ENCODE measurements at places on chromosomes 1 and 21.

DNA sequence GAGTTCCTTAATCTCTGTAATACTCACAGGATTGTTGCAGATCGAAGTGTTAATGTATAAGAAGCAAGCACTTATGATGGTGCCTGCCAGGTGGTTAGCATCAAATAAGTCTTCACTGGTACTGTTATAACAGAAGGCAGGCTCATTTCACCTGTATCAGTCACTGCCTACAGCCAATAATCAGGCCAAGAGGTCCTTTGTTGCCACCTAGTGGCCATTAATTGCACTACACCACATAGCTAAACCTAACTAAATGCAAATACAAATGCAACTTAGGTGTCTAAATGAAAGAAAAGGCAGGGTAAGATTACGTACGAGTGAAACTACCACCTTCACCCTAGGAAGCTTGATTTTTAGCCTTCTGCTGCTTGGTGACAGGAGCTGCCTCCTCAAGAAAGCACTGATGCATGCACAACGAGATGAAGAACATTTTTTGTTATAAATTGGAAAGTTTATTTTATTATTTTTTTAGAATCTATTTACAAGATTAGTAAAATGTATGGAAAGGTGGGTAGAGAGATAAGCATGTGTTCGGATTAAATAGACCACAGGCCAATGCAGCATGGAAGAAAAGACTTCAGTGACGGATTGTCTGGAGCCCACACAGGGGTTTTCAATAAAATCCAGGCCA lies 334.8 kb upstream of the CAMK1G start:
- no peak for DNase-seq

GRCh38 chr1:119133987-119134386 lies 6.5 kb downstream of the WARS2 start:
- no peak for DNase-seq

GRCh38 chr21:34858559-34858958 lies 189.8 kb downstream of the CLIC6 start:
- DNase-seq: no peak

DNA sequence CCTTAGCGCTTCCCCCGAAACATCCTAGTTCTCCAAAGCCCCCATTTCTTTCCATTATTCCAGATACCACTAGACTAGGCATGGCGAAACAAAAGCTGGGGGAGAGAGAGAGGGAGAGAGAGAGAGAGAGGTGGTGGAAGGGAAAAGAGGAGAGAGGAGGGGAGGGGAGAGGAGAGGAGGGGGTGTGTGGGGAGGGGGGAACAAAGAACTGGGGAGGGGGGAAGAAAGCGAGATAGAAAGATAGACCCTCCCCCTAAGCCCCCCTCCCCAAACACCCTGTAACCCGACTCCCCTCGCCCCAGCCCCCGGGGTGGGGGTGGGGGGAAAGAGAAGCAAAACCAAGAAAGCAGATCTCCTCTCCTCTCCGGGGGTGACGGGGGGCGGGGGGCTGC lies 352 bp downstream of the MEX3A start:
- no peak for DNase-seq

GRCh38 chr1:218492874-218493273 lies 147.7 kb downstream of the TGFB2 start:
- no peak for DNase-seq
